Activated CD4-positive, alpha-beta T cell treated with anti-CD3 and anti-CD28 coated beads, Interleukin-2, amount 50 U/mL, for 4 hours (primary cell): ENCODE measurements at places on chromosomes 13 and 19.

DNA sequence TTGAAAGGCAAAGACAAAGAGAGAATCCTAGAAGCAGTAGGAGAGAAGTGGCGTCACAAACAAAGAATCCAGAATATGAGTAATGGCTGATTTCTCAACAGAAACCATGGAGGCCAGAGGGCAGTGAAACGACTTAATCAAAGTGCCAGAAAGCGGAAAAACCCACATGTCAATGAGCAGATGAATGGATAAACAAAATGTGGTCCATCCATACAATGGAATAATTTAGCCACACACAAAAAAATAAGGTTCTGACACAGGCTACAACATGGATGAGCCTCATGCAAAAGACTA is 52.2 kb upstream of the RANBP3 start:
- no peak for DNase-seq

- no peak for DNase-seq
Measured at GRCh38 chr19:15636026-15636425, 4.7 kb upstream of the CYP4F3 start.

DNA sequence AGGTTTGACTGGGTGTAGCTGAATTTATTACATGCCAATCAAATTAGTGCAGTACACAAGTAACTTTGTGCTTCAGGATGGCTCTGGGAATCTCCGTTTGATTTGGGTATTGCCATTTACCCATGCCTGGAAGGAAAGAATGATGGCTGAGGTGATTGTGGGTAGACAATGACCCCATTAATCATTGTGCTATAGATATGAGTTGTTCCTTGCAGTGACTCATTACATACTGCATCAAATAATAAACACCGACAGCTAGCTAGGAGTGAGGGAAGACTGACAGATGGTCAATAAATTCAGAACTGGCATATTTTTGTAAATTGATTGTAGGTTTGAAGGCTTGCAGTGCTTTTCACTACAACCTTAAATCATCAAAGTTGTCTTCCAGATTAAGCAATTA is 1069.5 kb downstream of the DIAPH3 start:
- DNase-seq: no peak

DNA sequence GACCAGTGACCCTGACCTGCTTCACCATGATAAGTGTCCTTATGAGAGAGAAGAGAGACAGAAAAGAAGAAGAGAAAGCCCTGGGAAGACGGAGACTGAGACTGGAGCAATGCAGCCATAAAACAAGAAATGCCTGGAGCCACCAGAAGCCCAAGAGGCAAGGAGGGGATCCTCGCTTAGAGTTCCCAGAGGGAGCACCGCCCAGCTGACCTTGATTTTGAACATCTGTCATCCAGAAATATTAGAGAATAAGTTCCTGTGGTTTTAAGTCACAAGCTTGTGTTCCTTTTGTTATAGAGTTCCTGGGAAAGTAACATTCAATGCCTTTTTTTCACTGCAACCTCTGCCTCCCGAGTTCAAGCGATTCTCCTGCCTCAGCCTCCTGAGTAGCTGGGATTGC is 20.2 kb downstream of the CERS1 start:
- DNase-seq: no peak

DNA sequence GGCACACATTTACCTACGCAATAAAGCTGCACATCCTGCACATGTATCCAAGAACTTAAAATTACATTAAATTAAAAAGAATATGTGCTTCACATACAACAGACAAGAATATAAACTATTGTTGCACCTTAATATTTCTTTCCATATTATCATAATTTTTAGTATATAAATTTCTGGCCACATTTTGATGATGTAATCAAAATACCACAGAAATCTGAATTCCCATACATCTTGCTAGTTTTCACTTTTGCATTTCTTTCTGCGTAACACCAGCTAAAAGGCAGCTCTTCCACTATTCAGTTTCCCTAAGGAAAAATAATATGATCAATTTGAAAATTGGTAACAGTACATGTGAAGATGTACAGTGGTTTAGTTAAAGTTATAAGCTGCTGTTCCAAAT is 42.6 kb downstream of the FGF14 start:
- DNase-seq: no peak

DNA sequence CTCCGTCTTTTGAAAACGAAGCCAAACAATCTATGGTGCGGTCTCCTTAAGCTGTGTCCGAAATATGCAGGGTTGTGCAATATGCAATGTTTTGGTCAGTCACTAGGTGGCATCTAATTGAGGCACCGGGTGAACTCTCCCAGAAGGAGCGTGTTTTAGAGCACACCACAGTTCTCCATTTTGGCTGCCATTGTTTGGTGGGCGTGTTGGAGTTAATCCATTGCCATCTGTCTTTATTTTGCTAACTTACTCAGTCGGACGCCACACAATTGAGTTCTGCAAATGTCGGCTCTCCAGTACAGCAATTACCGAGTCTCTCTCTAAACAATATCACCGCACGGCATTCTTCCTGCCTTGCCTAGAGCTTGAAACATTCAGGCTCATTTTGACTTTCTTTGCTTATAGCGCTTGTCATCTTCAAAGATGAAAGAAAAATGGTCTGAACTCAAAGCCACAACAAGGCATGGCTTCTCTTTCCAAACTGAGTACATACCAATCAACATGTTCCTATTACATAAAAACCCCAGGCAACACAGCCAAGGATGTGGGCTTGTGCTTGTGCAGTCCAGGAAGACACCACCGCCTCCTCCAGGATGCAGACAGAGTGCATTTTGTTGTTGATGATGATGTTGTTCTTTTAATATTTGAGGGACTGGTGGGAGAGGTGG is 182.0 kb upstream of the SERP2 start:
- DNase-seq: peak; percentile 11

GRCh38 chr13:27835799-27836198 is 43.5 kb downstream of the GSX1 start:
- no peak for DNase-seq

DNA sequence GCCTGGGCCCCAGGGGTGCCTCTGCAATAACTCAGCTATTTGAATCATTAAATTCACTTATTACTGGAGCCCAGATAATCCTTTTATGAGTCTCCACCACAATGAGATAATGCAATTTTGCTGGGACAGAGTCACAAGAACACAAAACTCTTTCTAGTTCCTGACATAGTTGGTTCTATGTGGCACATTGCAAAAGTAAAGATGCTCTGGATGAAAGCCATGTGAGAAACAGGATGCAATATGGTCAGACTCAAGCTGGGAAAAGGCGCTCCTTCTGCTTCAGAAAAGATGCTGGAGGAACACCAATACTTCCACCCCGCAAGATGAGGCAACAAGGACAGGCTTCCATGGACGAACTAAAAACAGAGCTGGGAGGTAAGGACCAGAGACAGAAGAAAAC is 5.7 kb downstream of the ANKRD27 start:
- DNase-seq: no peak

DNA sequence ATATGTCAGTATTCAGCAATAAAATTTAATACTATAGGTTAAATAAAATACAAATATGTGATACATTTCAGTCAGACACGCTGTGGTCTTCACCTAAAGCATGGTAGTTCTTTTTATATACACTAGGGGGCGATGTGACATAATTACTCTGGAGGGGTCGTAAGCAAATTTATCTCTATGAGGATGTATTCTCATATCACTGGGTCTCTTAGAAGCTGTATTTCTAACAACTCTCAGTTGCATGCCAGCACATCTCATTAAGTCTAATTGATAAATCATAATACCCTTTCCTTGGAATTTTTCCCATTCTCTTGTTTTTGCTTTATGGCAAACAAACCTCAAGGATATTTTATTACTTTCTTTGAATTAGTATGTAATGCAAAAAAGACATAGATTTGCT is 3.9 kb upstream of the PCDH17 start:
- DNase-seq: no peak

- DNase-seq: no peak
Measured at GRCh38 chr13:33207615-33207961, 78.0 kb downstream of the STARD13 start.

- DNase-seq: no peak
Measured at GRCh38 chr19:40245506-40246128, 19.1 kb upstream of the CCNP start.

DNA sequence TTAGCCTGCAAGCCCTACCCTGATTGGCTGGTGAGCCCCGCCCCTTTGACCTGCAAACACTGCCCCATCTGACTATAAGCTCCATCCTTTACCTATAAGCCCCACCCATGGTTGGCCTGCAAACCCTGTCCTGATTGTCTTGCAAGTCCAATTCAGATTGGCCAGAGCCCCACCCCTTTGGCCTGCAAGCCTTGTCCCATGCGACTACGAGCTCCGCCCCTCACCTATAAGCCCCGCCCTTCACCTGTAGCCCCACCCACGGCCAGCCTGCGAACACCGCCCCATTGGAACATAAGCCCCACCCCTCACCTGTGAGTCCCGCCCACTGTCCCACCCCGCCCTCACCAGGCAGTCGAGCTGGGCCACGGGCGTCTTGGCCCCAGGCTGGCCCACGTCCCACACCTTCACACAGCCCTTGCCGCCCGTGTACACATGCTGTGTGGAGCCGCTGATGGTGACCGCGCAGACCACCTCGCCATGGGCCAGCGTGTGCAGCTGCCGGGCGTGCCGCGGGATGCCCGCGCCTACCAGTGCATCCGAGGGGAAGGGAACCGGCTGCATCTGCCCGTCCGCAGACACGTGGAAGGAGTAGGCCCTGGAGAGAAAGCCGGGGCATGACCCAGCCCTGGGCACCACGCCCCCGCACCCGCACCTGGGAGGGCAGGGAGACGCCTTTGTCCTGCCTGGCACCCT is 22.9 kb downstream of the TLE2 start:
- no peak for DNase-seq

- DNase-seq: no peak
Measured at GRCh38 chr13:23651887-23652286, 81.7 kb downstream of the TNFRSF19 start.

GRCh38 chr13:38350114-38350617 is 515 bp downstream of the UFM1 start:
- peak; percentile 50 for DNase-seq

GRCh38 chr19:42531313-42531712 is 3.0 kb upstream of the CEACAM1 start:
- no peak for DNase-seq

- no peak for DNase-seq
Measured at GRCh38 chr19:19578252-19578651, 40.2 kb downstream of the CILP2 start.

GRCh38 chr13:97125810-97126738 is 96.1 kb upstream of the MBNL2 start:
- no peak for DNase-seq

GRCh38 chr13:32940601-32941000 is 75.6 kb upstream of the KL start:
- no peak for DNase-seq

GRCh38 chr19:11482384-11483050 is 1.7 kb upstream of the ELAVL3 start:
- DNase-seq: peak; percentile 71

DNA sequence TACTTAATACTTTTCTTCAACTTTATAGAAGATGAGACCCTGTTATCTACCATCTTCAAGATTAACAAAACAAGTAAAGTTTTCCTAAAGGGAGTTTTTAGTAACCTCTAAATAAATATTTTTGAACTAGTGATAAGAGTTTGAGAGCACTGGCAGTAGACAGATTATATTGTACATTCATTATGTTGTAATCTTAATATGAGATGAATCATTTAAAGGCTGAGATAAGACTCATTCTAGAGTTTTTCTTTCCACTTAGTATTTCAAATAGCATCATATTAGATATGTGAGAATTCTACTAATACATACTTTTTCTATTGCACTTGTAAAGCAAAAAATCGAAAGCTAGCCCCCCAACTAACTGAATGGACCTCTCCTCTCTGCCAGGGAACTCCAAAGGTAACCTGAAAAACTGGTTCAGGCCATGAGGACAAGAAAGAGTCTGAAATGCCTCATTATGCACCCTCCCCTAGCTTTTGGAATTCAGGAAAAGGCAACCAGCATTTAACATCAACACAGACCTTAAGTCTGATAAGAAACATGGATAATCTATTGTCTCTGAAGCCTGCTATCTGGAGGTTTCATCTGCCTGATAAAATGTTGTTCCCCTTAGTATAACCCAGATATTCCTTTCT is 875.4 kb upstream of the SLC10A2 start:
- no peak for DNase-seq

- DNase-seq: no peak
Measured at GRCh38 chr13:23842406-23842805, 46.8 kb downstream of the MIPEP start.

- DNase-seq: no peak
Measured at GRCh38 chr13:26583662-26584061, 26.2 kb downstream of the WASF3 start.

DNA sequence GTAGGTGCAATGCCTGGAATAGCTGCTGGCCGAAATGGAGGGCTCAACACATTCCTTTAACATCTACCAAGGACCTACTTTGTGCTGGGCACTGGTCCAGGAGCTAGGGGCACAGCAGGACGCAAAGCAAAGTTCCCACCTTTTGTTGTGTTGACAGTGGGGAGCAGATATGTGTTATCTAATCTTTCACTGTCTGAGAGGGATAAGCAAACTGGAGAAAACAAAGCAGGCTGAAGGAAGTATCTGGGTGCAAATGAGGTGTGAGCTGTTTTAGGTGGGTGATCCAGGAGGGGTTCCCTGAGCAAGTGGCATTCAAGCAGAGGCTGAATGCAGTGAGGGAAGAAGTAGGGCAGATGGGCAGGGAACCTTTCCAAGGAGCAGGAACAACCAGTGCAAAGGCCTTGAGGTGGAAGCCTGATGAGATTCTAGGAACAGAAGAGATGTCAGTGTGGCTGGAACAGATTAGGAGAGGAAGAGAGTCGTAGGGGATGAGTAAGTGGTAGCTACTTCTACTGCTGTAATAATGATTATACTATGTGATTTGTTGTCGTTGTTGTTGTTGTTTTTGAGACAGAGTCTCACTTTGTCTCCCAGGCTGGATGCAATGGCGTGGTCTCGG is 2.2 kb upstream of the PLAUR start:
- DNase-seq: no peak

DNA sequence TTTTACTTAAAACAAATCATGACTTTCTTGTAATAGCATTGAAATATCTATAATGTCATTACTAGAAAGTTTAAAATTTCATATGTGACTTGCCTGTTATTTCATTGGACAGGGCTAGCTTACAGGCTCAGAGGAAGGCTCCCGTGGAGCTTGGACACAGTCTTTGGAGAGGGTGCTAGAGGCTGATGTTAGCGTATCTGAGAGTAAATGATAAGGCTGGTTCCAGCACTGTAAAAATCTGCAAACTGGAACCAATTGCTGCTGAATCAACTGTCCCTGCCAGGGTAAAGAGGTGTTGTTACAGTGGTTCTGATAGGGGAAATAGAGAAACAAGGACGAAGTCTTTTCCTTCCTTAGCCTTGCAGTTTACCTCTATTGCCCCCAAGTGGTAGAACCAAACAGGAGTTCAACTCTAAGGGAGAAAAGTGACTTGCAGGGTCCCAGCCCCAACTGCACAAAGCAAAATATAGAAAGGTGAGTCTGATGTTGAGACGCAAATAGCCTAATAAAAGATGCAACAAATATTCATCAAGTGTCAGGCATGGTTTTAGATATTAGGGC is 901.7 kb downstream of the DIAPH3 start:
- no peak for DNase-seq

DNA sequence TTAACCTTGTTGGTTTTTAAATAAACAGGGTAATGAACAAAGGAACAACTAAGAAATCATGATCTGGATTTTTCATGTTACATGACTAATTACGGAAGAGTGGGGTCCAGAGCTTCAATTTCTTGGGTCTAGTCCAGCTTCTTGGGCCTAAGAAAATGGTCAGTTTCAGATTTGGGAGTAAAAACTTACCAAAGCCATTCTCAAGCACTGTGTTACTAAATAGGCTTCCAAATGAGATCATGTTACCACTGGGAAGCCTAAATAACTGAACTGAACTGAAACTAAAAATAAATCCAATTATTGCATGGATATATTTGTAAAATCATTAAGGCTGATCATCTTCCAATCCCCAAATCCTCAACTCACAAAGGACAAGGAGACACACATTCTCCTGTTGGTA is 13.9 kb downstream of the TBC1D4 start:
- no peak for DNase-seq
